ENCODE measurements at places on chromosomes 12 and 14.

GRCh38 chr14:53516261-53516774 is 363.2 kb upstream of the DDHD1 start:
- no peak for DNase-seq

GRCh38 chr12:121295746-121296617 is 527 bp downstream of the CAMKK2 start:
- DNase-seq = no peak

GRCh38 chr12:32457251-32458025 is 58.1 kb downstream of the FGD4 start:
- no peak for DNase-seq

GRCh38 chr14:51428981-51429380 is 188.9 kb downstream of the TMX1 start:
- DNase-seq = no peak

- no peak for DNase-seq
Observed at GRCh38 chr14:32085845-32086383, 8.8 kb downstream of the ARHGAP5 start.

DNA sequence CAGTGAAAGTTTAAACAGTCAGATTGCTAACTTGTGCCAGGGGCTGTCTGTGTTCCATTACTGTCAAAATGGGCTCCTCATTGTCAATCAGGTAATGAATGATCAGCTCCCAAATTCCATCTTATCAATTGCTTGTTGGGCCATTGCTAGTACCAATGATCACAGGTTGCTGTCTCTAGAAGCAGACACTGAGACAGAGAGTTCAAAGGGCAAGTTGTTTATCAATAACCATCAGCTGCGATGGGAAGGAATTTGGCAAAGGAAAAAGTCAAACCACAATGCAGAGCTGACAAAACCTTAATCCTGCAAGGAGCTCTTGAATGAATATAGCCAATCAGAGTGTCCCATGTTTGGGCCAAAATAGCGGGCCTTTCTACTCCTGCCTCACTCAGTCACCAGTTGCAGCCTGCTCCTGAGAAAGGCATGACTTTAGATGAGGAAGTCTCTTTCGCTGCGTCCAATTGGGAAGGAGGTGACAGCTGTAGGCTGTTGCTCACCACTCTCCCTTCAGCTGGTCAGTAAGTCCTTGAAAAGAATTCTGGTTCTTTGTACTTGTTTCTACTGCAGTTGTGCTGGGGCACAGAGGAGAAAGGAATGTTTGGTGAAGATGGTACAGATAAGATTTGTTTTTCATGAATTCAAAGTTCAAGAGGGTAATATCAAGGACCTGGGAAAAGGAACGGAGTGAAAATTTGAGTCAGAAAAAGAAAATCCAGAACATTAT is 179.2 kb upstream of the PDE3A start:
- no peak for DNase-seq

GRCh38 chr14:67269298-67270060 is 28.2 kb downstream of the PALS1 start:
- DNase-seq = no peak

DNA sequence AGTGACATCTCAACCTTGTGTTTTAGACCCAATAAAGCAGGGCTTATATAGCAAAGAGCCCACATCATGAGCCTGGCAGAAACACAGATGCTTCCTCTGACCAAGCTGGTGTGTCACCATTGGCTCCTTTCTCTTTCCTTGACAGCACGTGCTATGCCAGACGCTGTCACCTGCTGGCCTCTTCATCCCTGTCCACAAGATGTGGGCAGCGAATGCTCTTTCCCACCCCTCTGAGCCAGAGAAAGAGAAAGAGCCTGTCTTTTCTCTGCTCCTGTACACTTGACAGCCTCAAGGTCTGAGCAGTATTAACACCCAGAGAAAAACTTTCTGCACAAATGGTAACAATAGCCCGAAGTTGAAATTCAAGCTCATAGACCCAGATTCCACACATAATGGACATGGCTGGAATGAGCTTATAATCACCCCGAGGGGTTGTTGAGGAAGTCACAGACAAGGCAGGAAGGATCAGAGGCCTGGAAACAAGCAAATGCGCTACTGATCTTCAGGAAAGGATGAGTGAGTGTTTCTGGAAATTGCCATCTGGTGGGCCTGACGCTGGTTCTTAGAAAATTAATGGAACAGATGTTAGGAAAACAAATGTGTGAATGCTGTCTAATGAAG is 8.9 kb downstream of the TGFB3 start:
- no peak for DNase-seq

DNA sequence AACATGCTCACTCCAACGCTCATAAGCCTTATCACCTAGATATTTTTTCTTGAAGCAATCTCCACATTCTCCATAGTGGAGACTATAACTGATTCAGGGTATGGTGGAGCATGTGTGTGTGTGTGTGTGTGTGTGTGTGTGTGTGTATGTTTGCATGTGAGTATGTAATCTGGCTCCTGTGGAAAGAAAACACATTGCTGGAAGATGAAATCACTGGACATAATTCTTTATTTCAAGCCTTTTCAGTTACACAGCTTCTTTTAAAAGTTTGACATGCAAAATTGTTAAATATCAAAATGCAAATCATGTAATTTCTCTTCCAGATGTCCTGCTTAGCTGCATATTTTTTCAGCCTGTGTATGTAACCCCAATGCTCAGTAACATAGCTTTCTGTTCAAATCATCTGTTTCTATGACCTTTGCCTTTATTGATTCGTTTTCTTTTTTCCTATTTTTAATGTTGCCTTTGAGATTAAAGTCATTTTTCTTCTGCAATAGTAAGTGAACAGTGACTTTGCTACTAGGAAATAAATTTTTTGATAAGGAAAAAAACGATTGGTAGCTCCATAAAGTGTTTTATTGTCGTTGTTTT is 80.5 kb upstream of the BTG1 start:
- no peak for DNase-seq

DNA sequence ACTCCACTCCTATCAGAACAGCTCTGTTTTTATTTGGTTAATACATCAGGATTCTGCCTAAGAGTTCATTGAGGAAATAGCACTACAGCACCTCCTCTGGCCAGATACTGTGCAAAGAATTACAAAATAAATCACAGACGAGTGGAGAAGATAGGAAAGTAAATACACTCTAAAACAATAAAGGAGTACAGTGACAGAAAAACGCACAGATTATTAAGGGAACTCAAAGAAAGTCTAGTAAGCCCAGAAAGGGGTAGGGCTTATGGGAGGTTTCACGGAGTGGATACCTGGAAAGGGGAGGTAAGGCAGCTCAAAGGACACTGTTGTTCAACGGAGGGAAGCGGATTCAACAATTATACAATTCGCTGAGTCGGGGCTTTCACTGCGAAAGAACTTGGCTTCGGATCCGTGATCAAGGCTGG is 5.5 kb downstream of the OR10AD1 start:
- no peak for DNase-seq

DNA sequence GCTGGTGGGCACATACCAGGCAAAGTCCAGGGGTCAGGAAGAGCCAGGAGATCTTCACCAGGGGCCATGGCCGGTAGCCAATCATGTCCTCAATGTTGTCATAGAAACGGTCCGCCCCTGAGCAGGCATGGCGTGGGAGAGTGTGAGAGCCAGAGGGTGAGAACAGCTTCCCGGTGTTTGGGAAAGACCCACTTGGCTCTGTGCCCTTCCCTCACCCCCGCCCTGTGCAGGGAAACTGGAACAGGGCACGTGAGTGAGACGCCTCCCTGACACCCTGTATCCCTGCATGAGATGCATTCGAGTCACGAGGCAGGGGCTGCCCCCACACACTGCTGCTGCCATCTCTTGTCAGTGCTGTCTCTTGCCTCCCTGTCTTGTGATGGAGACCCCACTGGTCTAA is 20.7 kb downstream of the SLC6A12 start:
- DNase-seq = no peak

- no peak for DNase-seq
Observed at GRCh38 chr12:89573051-89573810, 47.4 kb upstream of the POC1B start.

- DNase-seq = no peak
Observed at GRCh38 chr12:97194546-97194945, 268.1 kb upstream of the RMST start.

DNA sequence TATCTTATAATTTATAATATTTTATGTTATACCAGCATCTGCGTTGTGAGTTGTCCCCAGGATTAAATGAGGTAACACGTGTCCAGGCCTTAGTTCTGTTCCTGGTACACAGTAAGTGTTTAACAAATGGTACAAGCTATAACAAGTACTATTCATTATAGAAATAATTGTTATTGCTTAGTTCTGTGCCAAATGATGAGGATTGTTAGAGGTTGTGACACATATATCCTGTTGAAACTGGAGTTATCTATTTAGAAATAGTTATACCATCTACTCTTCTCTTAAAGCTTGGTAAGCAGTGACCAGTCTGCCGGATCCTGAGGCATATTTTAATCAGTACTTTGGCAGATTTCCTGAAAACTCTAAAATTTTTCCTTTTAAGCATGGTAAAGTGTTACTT is 1066.5 kb downstream of the TMTC2 start:
- no peak for DNase-seq

- no peak for DNase-seq
Observed at GRCh38 chr12:9872742-9873141, 3.6 kb upstream of the CLEC2B start.

- DNase-seq = no peak
Observed at GRCh38 chr12:46523863-46524770, 151.5 kb upstream of the SLC38A2 start.
